ENCODE measurements at places on chromosomes 12 and 14.

- no peak for DNase-seq
Measured at GRCh38 chr14:63663428-63664341, 22.0 kb upstream of the WDR89 start.

DNA sequence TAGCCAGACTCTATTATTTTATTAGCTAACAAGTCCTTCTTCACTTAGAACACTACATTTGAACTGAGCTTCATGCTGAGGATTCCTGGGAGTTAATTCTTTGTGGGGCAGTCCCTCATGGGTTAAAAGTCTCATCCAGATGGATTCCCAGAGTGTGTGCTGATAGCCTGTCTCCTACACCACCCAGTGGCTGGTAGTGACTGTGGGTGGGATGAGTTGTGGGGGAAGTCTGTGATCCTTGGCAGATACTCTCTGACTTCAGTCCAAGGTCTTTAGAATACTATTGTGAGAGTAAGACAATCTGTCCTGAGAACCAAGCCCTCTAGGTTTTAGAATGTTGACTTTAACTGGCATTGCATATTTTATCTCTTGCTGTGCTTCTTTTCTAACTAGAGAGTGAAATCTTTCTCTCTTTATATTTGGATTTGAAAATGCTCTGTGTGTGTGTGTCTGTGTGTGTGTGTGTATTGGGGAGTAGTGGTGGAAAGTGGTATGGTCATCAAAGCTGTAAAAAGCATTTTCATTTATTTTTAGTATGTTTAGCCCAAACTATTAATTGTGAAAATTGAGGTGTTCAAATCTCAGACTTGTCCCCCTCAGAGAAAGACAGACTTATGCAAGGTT, 37.3 kb downstream of the AKAP6 start:
- DNase-seq: peak; percentile 46

DNA sequence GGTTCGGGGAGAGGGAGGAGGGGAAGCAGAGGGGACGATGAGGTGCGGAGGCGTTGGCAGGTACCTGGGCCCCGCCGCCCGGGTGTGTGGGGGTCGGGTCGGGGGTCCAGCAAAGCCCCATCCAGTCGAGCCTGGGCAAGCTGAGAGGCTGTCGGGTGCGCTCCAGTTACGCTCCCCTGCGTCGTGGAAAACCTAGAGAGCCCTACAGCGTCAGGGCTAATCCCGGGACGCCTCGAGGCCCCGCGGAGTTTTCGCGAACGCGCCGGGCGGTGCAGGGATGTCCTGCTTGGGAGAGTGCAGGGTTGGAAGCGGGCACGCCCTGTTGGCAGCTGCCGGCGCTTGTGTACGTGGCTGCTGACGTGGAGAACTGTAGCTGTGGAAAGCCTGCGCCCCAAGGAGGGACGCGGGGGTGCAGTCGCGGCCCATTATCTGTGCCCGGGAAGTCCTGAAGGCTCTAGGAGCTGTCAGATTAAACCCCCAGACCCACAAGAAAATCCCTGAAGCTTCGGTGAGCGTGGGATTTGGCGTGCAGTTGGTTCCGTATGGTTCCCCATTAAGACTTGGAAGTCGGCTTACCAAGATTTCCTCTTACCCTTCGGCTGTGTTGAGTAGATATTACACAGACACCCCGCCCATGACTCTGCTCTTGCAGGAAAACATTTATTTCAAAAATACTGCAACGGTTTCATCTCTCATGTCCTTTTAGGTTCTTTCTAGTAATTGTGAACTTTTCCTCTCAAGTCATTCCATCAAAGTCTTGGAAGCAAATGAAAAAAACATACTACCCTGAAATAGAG, 11.3 kb upstream of the SLC38A2 start:
- DNase-seq: peak; percentile 78

DNA sequence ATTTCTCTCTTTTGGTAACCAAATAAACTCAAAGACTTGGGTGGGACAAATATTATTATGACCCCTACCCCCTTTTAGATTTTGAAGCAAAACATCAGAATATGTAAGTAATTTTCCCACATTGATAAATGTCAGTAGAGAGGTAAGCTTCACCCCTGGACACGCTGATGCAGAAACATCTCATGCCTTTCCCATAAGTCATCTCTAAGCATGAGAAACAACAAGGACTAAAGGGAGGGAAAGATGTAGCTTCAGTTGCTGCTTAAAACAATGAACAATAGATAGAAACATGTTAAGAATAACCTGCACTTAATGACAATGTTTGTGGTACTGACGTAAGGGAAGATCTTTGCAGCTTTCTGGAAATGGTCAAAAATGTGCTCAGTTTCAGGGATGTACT, 56.3 kb upstream of the SLC8A3 start:
- DNase-seq: no peak

DNA sequence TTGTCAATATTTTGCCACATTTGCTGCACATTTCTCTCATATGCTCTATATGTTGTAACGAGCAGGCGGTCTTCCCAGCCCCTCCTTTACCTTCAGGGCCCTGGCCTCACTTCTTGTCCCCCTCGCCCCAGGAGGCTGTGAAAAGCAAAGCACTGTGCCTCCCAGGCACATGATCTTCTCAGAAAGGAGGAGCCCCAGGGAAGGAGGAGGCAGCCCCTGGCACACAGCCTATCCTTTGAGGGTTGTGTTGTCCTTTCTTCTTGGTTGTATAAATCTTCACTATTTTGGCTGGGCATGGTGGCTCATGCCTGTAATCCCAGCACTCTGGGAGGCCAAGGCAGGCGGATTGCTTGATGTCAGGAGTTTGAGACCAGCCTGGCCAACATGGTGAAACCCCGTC, 77.0 kb downstream of the PPP2R5C start:
- no peak for DNase-seq

DNA sequence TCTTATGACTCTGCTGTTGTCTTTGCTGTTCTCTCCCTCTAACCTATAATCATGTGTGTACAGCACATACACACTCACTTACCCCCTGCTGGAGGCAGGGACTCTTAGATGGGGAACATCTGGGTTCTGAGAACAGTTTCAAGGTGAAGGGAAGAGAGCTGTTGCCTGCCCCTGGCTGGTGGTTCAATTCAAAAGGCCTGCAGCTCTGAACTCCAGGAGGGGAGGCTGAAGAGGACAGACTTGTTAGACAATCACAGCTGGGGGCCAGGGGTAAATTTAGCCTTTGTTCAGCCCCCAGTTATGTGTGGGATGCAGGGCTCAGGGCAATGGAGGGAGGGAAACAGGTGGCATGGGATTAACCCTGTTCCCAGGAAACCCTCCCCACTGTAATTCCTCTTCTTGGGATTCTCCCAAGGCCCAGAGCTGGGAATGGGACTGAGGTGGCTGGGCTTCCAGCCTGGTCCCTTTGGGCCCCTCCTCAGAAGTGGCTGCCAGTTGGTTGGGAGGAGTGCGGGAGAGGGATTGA, 1.9 kb downstream of the MYL6B start:
- DNase-seq: no peak

- no peak for DNase-seq
Measured at GRCh38 chr14:102872020-102872419, 50.4 kb upstream of the AMN start.

DNA sequence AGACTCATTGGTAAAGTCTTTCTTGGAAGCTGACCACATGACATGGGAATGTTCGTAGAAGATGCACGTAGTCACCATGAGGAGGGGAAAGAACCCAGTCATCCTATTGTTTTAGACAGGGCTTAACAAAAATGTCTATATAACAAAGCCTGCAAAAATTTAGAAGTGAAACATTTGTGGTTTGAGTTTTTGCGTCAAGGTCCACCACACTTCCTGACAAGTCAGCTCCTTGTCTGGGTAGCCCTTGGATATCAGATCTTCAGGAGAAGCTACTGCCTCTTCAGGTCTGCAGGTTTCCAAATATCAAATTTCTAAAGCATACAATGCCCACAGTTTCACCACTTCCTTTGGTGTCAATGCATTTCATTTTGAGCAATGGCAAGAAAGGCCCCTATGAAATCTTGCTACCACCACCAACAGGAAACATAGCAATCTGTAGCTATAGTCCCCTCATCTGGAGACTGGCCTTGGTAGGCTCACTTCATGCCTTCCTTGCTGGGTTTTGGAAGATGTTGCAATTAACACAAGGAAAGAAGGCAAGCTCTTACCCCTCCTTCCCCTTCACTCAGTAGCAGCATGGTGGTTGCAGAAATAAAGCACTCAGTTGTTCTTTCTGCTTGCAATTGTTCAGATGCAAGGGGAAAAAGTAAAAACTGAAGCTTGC, 235.2 kb downstream of the PCNX1 start:
- DNase-seq: peak; percentile 84

DNA sequence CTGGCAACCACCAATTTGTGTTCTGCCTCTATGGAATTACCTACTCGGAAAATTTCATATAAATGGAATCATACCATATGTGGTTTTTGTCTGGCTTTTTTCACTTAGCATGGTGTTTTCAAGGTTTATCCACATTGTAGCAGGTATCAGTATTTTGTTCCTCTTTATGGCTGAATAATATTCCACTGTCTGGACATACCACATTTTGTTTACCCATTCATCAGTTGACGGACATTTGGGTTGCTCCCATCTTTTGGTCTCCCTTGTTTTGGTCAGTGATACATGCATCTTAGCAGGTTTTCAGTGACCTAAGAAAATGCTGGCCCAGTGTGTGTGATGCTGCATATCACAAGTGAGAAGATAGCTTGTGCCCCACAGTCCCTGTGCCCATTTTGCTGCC, 21.2 kb downstream of the CALM1 start:
- no peak for DNase-seq

DNA sequence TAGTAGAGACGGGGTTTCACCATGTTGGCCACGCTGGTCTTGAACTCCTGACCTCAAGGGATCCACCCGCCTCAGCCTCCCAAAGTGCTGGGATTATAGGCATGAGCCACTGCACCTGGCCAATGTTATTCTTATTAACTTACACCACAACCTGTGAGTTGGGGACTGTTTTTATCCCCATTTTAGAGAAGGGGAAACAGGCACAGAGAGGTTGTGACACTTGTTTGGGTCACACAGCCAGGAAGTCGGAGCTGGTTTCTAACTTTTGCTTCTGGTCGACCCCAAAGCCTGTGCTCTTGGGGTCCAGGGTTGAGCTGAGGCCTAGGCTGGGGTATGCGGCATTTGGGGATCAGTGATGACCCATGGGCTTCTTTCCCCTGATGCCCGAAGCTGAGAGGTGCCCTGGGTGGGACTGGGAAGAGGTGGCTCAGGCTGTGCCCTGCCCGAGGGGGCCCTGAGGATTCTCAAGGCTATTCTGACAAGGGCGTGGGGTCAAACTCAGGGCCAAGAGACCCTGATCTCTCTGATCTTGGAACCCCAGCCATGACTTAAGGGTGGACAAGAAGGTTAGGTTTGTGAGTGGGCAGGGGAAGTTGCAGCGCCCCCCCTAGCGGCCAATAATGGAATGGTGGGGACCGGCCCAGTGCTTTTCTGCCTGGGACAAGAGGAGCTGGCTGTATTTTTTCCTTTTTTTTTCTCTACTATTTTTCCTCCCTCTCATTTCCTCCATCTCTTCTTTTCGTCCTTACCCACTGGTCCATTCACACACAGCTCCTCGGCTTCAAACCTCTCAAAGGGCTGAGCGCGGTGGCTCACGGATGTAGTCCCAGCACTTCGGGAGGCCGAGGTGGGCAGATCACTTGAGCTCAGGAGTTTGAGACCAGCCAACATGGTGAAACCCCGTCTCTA, 3.0 kb downstream of the SDSL start:
- DNase-seq: peak; percentile 78

Data from GM03348 (cell line).